ENCODE measurements at places on chromosomes 5 and 9.

GRCh38 chr9:10566848-10567247 lies 46.0 kb downstream of the PTPRD start:
- no peak for DNase-seq

DNA sequence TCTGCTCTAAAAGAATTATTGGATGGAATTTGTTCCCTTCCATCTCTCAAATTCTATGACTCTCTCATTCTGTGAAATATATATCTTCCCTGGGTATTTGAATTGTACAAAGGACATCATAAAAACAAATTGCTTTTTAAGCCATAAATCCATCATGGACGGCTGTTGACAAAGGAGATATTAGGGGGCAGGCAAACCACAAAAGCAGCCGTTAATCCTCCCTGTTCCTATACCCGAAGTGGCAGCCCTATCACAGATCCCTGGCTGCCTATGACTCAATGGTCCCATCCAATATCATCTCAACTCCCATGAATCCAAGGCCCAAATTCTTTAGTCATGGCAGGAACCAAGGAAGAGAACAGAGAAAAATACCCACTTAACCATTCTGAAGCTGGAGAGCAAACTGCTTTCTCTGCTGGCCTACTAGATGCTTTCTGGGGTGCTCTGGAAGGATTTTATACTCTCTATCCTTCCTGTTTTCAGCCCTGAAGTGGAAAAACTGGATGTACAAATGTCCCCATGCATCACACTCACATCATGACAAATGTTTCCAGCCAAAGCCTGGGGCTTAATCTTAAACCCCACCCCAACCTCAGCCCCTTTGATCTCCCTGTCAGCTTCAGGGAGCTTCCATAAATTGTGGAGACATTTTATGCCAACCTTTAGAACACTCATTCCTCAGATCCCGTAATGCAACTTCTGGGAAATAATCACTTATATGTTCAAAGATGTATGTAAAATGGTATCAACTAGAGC lies 59.5 kb downstream of the FAM114A2 start:
- no peak for DNase-seq

- no peak for DNase-seq
These were observed 57.8 kb downstream of the ERGIC1 start for GRCh38 chr5:172891716-172892421.

DNA sequence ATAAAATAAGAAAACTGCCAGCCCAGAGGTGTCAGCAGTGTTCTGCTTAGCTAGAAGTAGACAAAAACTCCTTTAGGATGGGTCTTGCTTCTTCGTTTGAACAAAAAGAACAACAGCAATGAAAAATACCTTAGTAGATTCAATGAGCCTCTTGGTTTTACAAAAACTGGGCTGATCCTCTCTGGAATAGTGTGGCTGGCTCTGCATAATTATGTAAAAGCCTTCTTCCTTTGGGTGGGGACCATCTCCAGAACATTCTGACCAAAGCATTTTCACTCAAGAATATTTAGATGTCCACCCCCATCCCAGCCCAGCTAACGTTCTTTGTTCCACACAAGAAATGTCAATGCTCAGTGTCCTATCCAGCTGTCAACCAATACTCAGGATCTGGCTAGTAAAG lies 63.2 kb downstream of the LRSAM1 start:
- no peak for DNase-seq

GRCh38 chr5:172499287-172499686 lies 45.0 kb upstream of the SH3PXD2B start:
- DNase-seq = no peak

- DNase-seq = no peak
These were observed 42.2 kb downstream of the NEURL1B start for GRCh38 chr5:172683264-172683644.

- no peak for DNase-seq
These were observed 4.4 kb downstream of the TTC16 start for GRCh38 chr9:127720031-127720864.

DNA sequence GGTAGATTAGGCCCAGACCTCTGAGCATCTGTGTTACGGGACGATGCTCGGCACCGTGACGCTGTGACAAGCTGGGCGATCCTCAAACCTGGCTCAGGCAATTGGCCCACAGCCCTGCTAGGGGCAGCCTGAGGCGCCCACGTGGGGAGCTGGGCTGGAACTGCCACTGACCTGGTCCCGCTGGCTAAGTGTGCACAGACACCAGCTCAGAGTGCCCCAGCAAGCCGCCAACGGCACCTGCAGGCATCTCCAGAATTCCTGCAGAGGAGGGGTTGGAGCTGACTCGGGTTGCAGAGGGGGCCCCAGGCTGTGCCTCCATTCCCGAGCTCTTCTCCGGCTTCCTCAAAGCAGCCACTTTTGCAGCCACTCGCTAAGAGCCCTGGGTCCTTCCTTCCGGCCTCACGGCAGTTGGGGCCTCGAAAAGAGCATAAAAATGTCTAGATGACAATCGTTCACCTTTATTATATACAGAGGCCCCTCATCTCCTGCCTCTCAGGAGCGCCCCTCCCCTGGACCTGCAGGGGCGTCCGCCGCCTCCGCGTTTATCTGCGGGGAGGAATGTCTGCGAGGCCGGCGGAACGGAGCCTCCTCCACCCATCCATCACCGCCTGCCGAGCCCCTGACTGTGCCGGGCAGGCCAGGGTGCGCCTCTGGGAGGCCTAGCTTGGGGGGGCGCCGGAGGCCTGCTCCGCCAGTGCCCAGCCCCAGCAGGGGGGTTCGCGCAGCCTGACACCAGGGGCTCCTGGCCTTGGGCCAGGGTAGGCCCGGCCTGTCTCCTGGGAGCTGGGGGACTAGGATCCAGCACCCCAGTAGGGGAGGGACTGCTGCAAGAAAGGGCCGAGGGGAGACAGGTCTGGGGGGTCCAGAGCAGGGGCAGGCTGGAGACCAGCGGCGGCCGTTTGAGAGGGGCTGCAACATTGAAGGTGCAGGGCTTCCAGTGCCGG lies 144.9 kb downstream of the BARX1 start:
- no peak for DNase-seq

DNA sequence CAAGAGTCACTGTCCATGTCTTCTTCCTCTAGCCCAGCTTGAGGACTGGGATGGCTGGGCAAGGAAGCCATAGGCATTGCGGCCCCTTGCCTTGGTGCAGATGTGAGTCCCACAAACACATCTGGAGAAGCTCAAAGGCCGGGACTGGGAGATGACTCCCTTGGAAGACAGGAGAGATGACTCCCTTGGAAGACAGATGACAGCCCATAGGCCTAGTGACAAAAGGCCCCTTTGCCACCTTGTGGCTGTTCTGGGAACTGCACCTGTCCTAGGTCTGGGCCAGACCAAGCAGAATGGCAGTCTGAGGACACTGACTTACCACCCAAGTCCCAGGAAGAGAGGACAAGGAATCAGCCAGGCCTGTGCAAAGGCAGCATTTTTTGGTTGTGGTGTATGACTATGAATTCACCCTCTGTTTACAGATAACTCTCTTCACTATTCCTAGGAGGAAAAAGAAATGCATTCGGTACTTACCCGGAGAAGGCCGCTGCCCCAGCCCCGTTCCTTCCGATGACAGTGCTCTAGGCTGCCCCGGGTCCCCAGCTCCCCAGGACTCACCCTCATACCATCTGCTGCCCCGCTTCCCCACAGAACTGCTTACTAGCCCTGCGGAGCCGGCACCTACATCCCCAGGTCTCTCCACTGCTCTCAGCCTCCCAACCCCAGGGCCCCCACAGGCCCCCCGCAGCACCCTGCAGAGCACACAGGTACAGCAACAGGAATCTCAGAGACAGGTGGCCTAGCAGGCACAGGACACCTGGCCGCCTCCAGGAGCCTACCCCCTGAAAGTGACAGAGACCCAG lies 30.8 kb downstream of the SKP1 start:
- DNase-seq = peak; percentile 33

- peak; percentile 82 for DNase-seq
These were observed 65.5 kb upstream of the HSPB3 start for GRCh38 chr5:54390015-54390414.

GRCh38 chr5:159704160-159704559 lies 212.1 kb upstream of the ADRA1B start:
- DNase-seq = no peak

- peak; percentile 62 for DNase-seq
These were observed 84.4 kb downstream of the ZSWIM6 start for GRCh38 chr5:61416420-61416819.

GRCh38 chr5:110477911-110478310 lies 248.6 kb downstream of the TMEM232 start:
- DNase-seq = peak; percentile 69

- DNase-seq = peak; percentile 16
These were observed 30.2 kb downstream of the AFAP1L1 start for GRCh38 chr5:149301744-149302380.

DNA sequence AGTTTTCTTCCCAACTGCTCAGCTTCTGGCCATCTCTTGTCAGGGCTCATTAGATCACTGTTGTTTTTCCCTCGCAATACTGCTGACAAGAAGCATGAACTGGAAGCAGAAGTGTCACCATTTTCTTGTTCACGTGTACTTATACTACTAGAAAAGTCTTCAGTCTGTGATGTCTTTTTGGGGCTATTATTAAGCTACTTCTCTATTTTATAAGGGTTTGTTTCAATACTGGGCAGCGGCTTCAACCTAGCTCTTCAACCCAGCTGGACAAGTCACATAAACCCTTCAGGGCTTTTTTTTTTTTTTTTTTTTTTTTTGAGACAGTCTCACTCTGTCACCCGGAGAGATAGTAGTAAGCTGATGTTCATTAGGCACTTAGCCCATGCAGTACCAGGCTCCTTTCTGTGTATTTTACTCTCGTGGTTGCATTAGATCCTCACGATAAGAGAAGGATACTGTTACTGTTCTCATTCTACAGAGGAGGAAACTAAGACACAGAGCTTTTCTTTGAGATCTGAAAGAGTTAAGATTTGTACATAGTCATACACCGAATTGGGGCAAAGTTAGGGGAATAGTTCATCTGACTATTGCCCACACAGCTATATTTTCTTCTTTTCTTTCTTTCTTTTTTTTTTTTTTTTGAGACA lies 20.5 kb downstream of the RAPGEF1 start:
- DNase-seq = no peak

GRCh38 chr9:37995348-37995737 lies 73.7 kb downstream of the SHB start:
- DNase-seq = no peak

GRCh38 chr5:144009116-144009515 lies 161.3 kb downstream of the YIPF5 start:
- DNase-seq = no peak

DNA sequence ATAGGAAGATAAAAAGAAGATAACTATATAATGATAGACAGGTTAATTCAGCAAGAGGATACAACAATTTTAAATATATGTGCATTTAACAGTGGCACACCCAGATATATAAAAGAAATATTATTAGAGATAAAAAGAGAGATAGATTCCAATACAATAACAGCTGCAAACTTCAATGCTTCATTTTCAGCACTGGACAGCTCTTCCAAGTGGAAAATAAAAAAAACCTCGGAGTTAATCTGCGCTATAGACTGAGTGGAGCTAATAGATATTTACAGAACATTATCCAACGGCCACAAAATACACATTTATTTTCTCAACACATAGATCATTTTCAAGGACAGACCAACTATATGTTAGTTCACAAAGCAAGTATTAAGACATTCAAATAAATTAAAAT lies 1229.5 kb upstream of the CDH6 start:
- no peak for DNase-seq

Measured in NCI-H226 (cell line).